Anterior cingulate cortex (tissue), 58 donors: ENCODE measurements at places on chromosomes 13 and 19.

DNA sequence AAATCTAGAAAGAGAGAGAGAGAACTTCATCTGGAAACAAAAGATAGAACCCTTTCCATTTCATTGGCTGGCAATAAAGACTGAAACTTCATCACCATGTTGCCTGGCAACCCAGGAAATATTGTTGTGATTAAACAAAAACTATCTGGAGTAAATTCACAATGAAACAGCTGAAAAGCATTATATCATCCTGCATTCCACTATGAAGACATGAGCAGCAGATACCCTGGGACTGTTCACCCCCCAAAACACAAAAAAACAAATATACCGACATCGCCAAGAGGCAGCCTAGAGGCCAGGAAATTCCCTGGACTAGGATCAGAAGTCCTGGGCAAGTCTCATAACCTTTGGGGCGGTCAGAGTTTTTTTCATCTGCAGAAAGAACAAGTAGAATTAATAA lies 158.3 kb downstream of the FOXO1 start:
- no peak for DNase-seq

GRCh38 chr13:32472194-32472621 lies 44.3 kb upstream of the N4BP2L1 start:
- DNase-seq: no peak

DNA sequence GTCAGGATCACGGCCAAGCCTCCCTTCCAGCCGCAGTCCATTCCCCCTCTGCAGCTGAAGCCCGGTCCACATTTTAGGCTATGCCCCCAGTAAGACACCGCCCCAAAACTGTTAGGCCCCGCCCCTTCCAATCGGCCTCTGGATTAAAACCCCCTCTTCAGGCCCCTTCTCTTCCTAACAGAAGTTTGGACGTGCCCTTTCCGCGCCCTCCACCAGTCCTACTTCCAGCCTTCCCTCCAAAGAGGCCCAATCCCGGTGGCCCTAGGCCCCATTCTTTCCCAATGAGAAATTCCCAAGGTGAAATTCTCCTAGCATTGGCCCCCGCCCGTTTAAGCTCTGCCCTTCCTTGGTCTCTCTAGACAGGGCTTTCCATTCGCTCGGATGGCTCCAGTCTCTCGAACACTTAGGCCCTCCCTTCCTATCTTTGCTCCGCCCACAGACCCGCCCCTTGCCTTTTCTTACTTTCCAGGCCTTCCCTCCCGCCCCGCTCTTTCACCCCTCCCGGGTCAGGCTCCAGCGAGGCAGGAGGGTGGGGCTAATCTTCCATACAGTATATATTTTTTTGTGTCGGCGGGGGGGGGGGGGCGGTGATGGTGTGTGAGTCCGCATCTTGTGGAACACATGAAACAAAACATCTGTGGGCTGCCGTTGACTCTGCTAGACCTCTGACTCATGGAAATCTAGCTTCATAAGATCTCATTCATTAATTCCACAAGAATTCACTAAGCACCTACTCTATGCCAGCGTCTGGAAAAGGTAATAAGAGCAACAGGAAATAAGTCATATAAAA lies 13.6 kb downstream of the LTBP4 start:
- DNase-seq: no peak

DNA sequence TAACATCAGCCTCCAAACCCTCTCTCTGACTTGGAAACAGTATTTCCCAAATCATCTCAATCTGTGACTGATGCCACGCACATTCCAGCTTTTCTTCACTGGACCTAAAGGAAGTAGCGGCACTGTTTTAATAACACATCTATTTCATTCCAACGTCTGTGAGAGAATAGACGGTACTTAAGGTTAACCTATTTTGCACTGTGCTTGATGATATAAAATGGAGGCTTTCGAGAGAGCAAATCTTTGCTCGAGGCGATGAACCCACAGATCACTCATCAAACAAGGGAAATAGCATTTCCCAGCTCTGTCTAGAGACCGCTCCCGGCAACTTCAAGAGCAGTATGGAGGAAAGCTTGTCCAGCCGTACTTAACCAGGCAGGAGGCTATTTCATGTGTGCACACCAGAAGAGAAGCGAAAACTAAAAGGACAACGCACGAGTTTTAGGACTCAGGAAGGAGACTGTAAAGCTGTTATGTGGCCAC lies 2.9 kb downstream of the UBL3 start:
- DNase-seq: peak; percentile 17

- DNase-seq: no peak
These were observed 52.6 kb downstream of the MAP4K1 start for GRCh38 chr19:38564981-38565690.

DNA sequence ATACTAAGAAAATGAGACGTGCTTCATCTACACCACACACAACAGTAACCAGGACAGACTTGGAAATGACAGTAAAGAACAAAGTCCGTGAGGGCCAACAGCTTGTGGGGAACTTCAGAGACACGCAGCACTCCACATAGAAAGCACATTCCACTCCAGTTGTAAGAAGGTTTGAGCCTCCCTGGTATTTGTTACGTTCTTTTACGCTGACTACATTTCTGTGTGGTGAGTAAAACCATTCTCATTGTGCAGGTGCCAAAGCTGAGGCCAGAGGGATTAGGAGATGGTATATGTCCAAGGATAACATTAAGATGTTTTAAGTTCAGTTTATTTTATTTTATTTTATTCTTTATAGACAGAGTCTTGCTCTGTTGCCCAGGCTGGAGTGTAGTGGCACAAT lies 1189.9 kb downstream of the UQCRFS1 start:
- DNase-seq: no peak

GRCh38 chr19:46471116-46471733 lies at the start of gene PNMA8A:
TSS of gene PNMA8A (minus strand) at chr19:46471563. CDS start at chr19:46471035, 528 bp downstream.
- peak; percentile 85 for DNase-seq

- no peak for DNase-seq
These were observed 77.1 kb downstream of the DNAJC3 start for GRCh38 chr13:95754069-95754468.

GRCh38 chr19:40380199-40381037 lies 9.6 kb downstream of the HIPK4 start:
- no peak for DNase-seq

- DNase-seq: no peak
These were observed 1528.7 kb downstream of the UQCRFS1 start for GRCh38 chr19:27684293-27684692.

- no peak for DNase-seq
These were observed 2.6 kb downstream of the GARRE1 start for GRCh38 chr19:34256835-34257558.

DNA sequence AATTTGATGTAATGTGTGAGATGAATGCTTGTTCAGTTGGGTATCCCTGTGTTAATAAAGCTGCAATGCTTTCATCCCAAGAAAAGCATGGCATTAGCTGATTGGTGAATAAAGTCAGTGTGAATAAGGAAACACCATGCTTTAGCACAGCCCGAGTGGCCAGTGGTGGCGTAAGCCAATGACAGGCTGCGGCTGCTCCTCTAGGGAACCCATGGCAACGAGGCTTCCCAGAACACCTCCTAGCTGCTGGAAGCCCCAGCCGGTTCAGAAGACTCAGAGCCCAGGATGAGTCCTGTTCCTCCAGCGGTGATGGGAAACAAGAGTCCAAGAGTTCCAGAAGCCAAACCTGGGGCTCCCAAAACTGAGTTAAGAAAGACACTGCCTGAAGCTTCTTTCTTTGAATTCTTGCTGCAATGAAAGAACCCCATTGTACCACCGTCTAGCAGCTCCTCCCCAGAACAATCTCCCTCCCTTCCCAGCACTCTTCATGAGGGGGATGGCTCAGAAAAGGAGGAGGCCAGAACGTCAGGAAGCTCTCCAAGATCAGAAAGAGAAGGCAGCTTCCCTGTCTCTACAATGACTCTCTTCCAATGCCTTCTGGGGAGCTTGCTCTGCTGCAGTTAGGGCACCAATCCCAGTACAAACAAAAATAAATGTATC lies 58.2 kb downstream of the TSHZ3 start:
- DNase-seq: no peak

- DNase-seq: no peak
These were observed 150.2 kb downstream of the DCT start for GRCh38 chr13:94329277-94329676.

DNA sequence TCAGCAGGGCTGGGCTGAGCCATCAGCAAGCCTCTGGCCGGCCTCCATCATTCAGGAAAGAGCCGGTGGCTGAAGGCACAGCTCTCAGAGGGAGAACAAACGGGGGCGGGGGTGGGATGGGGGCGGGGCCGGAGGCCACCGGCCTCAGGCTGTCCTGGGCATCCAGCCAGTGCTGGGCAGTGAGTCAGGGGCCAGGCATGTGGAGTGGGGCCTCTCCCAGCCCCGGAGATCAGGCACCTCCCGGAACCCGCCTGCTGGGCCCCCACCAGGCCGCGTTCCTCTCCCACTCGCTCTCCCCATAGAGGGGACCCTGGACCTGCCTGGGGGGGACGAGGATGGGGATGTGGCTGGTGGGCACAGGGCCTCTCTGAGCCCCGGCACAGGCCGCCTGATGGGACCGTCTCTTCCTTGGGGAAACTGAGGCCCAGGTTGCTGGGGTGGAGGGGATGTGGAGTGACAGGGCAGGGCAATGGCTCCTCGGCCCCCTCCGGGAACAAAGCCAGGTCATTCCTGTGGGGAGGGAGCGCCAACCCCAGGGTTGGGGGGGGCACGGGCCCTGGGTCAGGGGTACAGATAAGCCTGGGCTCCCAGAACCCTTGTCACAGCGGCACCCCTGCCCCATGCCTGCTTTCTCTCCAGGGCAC lies 12.9 kb downstream of the SPC24 start:
- no peak for DNase-seq

DNA sequence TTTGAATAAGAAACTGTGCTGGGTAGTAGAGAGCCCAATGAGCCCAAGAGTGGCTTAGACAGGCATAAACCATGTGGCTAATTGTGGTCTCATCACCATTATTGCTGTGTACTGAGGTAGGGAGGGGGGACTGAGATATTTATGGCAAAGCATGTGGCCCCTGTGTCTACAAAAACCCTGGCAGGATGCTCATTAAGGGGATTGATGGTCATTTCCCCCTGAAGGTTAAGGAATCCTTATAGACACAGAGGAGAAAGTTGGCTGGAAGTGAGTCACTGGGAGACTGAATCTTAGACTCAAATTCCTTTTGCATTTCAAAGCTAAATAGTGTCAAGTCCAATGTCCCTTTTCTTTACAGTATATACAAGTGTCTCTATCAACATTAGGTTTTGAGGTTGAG lies 9.8 kb upstream of the DACT3 start:
- DNase-seq: no peak

DNA sequence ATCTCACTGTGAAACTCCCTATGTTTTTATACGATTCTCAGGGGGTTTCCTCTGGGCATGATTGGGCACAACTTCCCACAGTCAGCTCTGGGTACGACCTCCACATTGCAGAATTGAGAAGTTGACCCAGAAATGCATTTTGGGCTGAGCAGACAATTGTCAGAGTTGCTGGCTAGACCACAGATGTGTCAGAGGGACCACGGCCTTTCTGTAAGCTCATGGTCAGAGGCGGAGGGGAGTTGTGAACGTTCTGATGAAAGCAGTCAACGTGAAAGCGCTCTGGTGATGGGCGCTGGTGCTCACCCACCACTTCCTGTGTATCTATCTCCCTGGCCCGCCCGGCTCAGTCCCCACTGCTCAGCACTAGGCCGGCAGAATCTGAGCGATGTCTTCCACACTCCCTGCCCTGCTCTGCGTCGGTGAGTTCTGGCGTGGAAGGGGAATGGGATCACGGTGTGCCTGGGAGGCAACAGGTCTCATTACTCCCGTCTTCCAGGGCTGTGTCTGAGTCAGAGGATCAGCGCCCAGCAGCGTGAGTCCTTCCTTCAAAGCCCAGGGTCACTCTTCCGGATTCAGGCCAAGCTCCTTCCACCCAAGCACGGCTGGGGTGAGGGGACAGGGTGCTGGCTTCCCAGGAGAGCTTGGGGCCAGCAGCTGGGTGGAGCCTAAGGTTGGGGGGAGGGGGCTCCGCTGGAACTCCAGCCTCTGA lies at the start of gene NCR1:
Gene NCR1 (plus strand): TSS at position 346 of the 709 bp plus-strand sequence. CDS start 40 bp downstream, at position 386.
- DNase-seq: no peak

DNA sequence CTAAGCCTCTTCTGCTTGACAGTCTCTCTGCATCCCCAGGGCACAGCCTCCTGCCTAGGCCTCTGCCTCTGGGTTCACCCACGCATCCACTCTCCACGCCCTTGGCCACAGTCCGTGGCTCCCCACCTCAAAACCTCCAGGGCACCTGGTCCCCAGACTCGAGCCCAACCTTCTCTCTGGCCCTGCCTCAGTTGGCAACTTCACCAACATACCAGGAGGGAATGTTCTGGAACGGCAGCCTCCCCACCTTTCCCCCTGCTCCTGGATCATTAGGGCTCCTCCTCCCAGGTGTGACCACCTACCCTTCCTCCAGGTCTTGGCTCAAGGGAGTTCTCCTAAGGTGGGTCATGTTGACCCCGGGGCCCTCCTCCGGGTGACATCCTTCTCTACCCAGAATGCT lies 69.1 kb downstream of the SOX1 start:
- DNase-seq: no peak

DNA sequence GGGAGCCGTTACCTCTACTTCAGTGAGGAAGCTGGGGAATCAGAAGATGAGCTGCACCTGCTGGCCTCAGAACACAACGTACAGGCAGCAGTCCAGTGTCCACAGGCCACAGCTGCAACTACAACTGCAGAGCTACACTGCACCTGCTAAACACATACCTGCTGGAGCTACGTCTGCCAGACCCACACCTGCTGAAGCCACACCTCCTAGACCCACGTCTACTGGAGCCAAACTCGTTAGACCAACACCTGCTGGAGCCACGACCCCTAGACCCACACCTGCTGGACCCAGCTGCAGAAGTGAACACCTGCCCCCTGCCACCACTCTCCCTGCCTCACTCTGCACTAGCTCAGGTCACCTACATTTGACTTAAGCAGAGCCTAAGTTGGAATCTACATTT lies 169.9 kb downstream of the USP12 start:
- DNase-seq: no peak

GRCh38 chr19:1767464-1767933 lies 14.2 kb downstream of the ONECUT3 start:
- DNase-seq: no peak

GRCh38 chr13:40153516-40153915 lies 498.1 kb downstream of the COG6 start:
- no peak for DNase-seq

DNA sequence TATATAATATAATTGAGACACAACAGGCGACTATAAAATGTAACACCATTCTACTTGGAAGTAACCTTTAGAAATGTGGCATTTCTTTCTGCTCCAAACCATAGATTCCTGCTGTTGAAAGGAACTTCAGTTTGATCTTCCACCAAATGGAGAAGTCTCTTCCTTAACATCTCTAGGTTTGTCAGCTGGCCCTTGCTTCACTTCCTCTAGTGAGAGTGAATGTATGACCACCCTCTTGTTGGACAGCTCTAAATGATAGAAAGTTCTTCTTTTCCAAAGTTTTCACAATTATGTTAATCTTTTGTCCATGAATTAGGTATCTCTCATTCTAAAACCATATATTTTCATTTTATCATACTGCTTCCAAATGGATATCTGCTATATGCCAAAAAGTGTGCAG lies 13.8 kb upstream of the COG6 start:
- no peak for DNase-seq

DNA sequence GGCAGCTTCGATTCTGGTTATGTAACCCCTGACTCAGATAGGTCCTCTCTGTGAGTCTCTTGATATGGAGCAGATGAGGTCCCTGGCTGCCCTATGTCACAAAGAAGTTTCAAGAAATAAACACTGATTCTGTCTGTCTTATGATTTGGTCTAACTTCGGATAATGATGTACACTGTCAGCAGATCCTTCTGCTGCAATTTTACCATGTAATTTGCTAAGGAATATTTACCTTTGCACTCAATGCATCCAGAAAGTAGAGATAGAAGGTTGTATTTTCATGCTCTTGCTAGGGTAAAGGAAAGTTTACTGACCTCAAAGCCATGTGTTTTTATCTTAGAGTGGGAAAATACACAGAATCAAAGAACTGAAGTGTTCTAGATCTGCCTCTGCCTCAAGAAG lies 98.2 kb downstream of the KLF5 start:
- DNase-seq: no peak

- no peak for DNase-seq
These were observed 53.5 kb upstream of the TSC22D1 start for GRCh38 chr13:44629465-44630183.
